Activated naive CD8-positive, alpha-beta T cell treated with anti-CD3 and anti-CD28 coated beads, Interleukin-2, amount 50 U/mL, for 24 hours (primary cell): ENCODE measurements at places on chromosomes 7 and 10.
A peak's percentile ranks its signal among the peaks of the same experiment; 100 is the strongest.

- H3K27me3 ChIP-seq, result no peaks in the 10 kb centered on the region
- no peak for DNase-seq
- no peaks in the 10 kb centered on the region for H3K36me3 ChIP-seq
- H3K4me3 ChIP-seq, result no peak overlapping the region
- no peaks in the 10 kb centered on the region for H3K4me1 ChIP-seq
- no peak overlapping the region for H3K27ac ChIP-seq
These were observed 221.3 kb downstream of the SKIDA1 start for GRCh38 chr10:21304198-21304597.

- H3K27me3 ChIP-seq, result peaks cover 60% of the 10 kb centered on the region
- H3K4me3 ChIP-seq, result peak overlapping the region; percentile 16
- peaks cover 41% of the 10 kb centered on the region for H3K4me1 ChIP-seq
- no peaks in the 10 kb centered on the region for H3K36me3 ChIP-seq
These were observed 95.5 kb downstream of the CTBP2 start for GRCh38 chr10:125064681-125065492.

DNA sequence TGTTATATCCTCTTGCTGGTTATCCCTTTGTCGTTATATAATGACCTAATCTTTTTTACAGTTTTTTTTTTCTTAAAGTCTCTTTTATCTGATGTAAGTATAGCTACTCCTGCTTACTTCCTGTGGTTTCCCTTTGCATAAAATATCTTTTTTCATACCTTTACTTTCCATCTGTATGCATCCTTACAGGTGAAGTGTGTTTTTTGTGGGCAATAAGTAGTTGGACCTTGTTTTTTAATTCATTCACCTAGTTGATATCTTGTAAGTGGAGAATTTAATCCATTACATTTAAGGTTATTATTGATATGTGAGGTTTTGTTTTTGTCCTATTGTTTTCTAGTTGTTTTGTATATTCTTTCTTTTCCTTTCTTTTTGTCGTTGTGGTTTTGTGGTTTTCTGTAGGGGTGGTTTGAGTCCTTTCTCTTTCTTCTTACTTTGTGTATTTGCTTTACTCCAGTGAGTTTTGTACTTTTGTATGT, 168.6 kb downstream of the MLLT10 start:
- no peak for DNase-seq
- peaks cover 30% of the 10 kb centered on the region for H3K4me1 ChIP-seq
- peak overlapping the region; percentile 65 for H3K27ac ChIP-seq
- H3K27me3 ChIP-seq, result no peaks in the 10 kb centered on the region
- peak overlapping the region; percentile 27 for H3K4me3 ChIP-seq

- H3K4me3 ChIP-seq, result no peak overlapping the region
- no peak for DNase-seq
- no peaks in the 10 kb centered on the region for H3K4me1 ChIP-seq
- no peaks in the 10 kb centered on the region for H3K27me3 ChIP-seq
- no peaks in the 10 kb centered on the region for H3K36me3 ChIP-seq
These were observed 67.5 kb upstream of the C10orf90 start for GRCh38 chr10:126738001-126738400.

DNA sequence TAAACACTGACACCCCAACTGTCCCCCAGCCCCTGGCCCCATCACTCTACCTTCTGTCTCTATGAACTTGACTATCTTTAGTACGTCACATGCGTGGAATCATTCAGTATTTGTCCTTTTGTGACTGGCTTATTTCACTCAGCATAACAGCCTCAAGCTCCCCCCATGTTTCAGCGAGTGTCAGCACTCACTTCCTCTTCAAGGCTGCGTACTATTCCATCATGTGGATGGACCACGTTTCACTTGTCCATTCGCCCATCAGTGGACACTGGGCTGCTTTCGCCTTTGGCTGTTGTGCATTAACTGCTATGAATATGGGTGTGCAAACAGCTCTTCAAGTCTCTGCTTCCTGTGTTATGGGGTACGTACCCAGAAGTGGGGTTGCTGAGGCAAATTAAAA, 100.7 kb downstream of the PTPRN2 start:
- no peaks in the 10 kb centered on the region for H3K4me1 ChIP-seq
- H3K27ac ChIP-seq, result no peak overlapping the region
- no peaks in the 10 kb centered on the region for H3K27me3 ChIP-seq
- DNase-seq, result no peak
- no peaks in the 10 kb centered on the region for H3K36me3 ChIP-seq

- H3K4me1 ChIP-seq, result no peaks in the 10 kb centered on the region
- peaks cover 9% of the 10 kb centered on the region for H3K27me3 ChIP-seq
- DNase-seq, result no peak
These were observed 213.3 kb upstream of the PHYHIPL start for GRCh38 chr10:58963101-58963534.

- no peak overlapping the region for H3K4me3 ChIP-seq
- H3K4me1 ChIP-seq, result no peaks in the 10 kb centered on the region
- no peak for DNase-seq
- H3K36me3 ChIP-seq, result no peaks in the 10 kb centered on the region
- H3K27ac ChIP-seq, result no peak overlapping the region
These were observed 290.8 kb upstream of the PCDH15 start for GRCh38 chr10:55091691-55092328.

DNA sequence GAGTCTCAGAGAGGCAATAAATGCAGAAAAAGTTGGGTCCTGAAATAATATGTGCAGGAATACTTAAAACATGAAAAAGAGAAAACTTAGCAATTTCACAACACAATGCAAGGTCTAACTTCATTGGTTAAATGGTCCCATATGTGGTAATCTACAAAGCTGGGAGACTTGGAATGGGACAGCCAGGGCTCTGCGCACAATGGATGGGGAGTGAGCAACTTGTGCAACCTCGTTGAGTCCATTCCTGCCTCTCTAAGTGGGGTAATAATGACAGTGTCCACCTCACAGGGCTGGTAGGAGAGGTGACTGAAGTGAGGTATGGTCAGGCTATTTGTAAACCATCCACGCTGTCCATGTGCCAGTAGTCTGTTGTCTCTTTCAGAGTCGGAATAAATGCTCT, 11.8 kb upstream of the EMX2 start:
- no peak overlapping the region for H3K4me3 ChIP-seq
- no peak overlapping the region for H3K27ac ChIP-seq
- H3K4me1 ChIP-seq, result peaks cover 4% of the 10 kb centered on the region
- H3K27me3 ChIP-seq, result peaks cover 63% of the 10 kb centered on the region

DNA sequence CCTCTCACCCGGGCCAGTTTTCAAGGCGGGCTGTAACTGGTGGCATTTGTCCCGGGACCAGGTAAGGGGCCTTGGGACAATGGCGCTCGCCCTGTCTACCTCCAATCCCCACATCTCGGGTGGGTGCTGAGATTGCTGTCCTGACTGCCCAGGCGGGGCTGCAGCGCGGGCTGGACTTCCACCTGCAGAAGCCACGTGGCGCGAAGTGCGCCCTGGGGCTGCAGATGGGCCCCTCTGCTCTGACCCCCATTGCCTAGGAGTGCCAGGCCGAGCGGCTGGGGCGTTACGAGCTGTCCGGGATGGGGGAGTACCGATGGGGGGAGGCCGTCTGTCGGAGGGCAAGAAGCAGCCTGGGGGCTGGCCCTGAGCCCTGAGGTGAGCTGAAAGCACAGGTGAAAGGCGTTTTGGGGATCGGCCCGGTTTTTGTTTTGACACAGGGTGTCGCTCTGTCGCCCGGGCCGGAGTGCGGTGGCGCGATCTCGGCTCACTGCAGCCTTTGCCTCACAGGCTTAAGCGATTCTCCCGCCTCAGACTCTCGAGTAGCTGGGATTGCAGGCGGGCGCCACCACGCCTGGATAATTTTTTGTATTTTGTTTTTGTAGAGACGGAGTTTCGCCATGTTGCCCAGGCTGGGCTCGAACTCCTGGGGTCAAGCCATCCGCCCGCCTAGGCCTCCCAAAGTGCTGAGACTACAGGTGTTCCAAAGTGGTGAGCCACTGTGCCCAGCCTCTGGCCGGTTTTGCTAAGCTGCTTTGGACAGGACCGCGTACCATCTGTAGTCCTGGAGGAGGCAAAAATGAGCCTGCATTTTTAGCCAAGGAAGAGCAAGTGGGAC, at the start of gene SFXN2:
Gene SFXN2 (plus strand): TSS at position 16 of the 835 bp plus-strand sequence. CDS start 12,001 bp downstream, outside the sequence.
- H3K27me3 ChIP-seq, result no peaks in the 10 kb centered on the region
- H3K4me3 ChIP-seq, result peak within 1 kb of the TSS; percentile 93
- peak within 1 kb of the TSS; percentile 84 for H3K27ac ChIP-seq
- peaks cover 29% of the 10 kb centered on the region for H3K36me3 ChIP-seq

- no peak for DNase-seq
- peaks cover 5% of the 10 kb centered on the region for H3K27me3 ChIP-seq
- H3K27ac ChIP-seq, result no peak overlapping the region
- H3K4me1 ChIP-seq, result no peaks in the 10 kb centered on the region
- H3K4me3 ChIP-seq, result no peak overlapping the region
These were observed 38.4 kb downstream of the BAIAP2L1 start for GRCh38 chr7:98362517-98362916.

- peaks cover 52% of the 10 kb centered on the region for H3K4me1 ChIP-seq
- peak overlapping the region; percentile 87 for H3K27ac ChIP-seq
- DNase-seq, result peak; percentile 42
- no peaks in the 10 kb centered on the region for H3K36me3 ChIP-seq
- H3K27me3 ChIP-seq, result no peaks in the 10 kb centered on the region
These were observed 2.7 kb upstream of the SYPL1 start for GRCh38 chr7:106114716-106115383.

- H3K36me3 ChIP-seq, result no peaks in the 10 kb centered on the region
- DNase-seq, result no peak
- no peaks in the 10 kb centered on the region for H3K4me1 ChIP-seq
- no peaks in the 10 kb centered on the region for H3K27me3 ChIP-seq
- H3K4me3 ChIP-seq, result no peak overlapping the region
These were observed 612.1 kb upstream of the MGMT start for GRCh38 chr10:128854963-128855362.

- H3K4me3 ChIP-seq, result no peak overlapping the region
- H3K4me1 ChIP-seq, result no peaks in the 10 kb centered on the region
- H3K27ac ChIP-seq, result no peak overlapping the region
These were observed 352.6 kb downstream of the GPR37 start for GRCh38 chr7:124413029-124413428.

DNA sequence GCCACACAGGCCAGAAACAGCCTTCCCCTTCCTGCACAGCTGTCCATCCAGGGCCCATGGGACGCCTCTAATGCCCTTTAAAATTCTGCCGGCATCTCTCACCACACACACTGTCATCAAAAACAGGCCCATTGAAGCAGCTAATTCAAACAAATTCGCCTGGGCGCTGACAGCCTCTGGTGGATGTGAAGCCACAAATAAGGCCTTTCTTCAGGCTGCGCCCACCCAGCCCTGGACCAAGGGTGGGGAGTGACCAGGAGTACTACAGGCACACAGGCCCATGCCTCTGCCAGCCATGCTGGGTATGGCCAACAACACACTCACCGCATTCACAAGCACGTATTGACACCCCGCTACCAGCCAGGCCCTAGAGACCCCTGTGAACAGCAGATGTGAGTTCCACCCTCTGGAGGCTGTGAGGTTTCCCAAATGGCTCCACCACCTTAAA, 54.6 kb downstream of the SLIT1 start:
- peaks cover 3% of the 10 kb centered on the region for H3K27me3 ChIP-seq
- H3K4me1 ChIP-seq, result no peaks in the 10 kb centered on the region
- H3K27ac ChIP-seq, result no peak overlapping the region
- no peaks in the 10 kb centered on the region for H3K36me3 ChIP-seq
- H3K4me3 ChIP-seq, result no peak overlapping the region

- H3K4me3 ChIP-seq, result no peak overlapping the region
- peaks cover 11% of the 10 kb centered on the region for H3K4me1 ChIP-seq
- no peak for DNase-seq
- no peaks in the 10 kb centered on the region for H3K36me3 ChIP-seq
These were observed 128.8 kb downstream of the LHPP start for GRCh38 chr10:124590216-124591122.

DNA sequence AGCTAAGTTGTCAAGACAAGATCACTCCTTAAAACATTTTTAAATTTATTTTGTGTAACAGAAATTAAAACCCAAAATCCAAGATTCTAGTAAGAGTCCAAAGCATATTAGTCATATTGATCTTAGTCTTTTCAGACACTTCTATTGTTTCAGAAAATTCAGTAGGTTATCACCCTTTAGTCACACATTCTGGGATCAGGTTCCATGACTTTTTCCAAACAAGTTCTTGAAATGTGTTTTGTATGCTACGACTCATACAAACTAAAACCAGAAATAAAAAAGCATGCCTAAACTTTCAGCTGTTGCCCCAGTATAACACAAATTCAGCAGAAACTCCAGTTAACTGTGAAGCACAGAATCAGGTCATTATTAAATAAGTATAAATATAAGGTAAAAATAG, 10.7 kb downstream of the SEMA3D start:
- no peak for DNase-seq
- H3K27ac ChIP-seq, result no peak overlapping the region
- H3K4me1 ChIP-seq, result no peaks in the 10 kb centered on the region

DNA sequence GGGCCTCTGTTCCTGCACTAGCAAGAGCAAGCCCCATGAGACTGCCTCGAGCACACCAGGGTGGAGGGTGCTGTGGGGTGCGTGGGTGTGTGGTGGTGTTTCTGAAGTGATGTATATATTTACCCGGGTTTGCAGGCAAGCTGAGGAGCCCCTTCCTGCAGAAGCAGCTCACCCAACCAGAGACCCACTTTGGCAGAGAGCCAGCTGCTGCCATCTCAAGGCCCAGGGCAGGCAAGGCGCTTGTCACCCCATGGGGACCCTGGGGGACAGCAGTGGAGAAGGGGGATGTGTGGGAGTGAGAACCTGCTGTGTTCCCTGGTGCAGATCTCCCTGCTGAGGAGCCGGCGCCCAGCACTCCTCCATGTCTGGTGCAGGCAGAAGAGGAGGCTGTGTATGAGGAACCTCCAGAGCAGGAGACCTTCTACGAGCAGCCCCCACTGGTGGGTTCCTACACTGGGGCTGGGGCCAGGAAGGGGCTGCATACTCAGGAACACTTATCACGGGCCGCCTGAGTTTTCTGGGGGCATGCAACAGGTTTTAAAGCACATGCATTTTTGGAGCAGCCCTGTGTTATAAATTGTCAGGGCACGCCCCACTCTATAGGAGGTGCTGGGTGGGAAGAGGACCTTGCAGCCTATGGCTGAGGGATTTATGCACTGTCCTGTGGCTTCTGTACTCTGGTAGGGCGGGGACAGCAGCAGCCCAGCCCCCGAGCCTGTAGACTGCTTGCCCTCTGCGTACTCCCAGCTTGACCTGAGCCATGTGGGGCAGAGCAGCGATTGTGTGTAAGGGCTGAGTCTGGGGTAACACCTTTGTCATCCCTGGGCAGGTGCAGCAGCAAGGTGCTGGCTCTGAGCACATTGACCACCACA, 5.9 kb downstream of the PGAM2 start:
- H3K27me3 ChIP-seq, result no peaks in the 10 kb centered on the region
- DNase-seq, result no peak
- H3K27ac ChIP-seq, result peak overlapping the region; percentile 76
- H3K36me3 ChIP-seq, result peaks cover 41% of the 10 kb centered on the region

- no peak overlapping the region for H3K27ac ChIP-seq
- no peaks in the 10 kb centered on the region for H3K4me1 ChIP-seq
- H3K27me3 ChIP-seq, result no peaks in the 10 kb centered on the region
- peaks cover 1% of the 10 kb centered on the region for H3K36me3 ChIP-seq
- DNase-seq, result no peak
- H3K4me3 ChIP-seq, result no peak overlapping the region
These were observed 209.1 kb downstream of the PHF14 start for GRCh38 chr7:11182736-11183135.
